ENCODE measurements at places on chromosomes 5 and 9.
A peak's percentile ranks its signal among the peaks of the same experiment; 100 is the strongest.

DNA sequence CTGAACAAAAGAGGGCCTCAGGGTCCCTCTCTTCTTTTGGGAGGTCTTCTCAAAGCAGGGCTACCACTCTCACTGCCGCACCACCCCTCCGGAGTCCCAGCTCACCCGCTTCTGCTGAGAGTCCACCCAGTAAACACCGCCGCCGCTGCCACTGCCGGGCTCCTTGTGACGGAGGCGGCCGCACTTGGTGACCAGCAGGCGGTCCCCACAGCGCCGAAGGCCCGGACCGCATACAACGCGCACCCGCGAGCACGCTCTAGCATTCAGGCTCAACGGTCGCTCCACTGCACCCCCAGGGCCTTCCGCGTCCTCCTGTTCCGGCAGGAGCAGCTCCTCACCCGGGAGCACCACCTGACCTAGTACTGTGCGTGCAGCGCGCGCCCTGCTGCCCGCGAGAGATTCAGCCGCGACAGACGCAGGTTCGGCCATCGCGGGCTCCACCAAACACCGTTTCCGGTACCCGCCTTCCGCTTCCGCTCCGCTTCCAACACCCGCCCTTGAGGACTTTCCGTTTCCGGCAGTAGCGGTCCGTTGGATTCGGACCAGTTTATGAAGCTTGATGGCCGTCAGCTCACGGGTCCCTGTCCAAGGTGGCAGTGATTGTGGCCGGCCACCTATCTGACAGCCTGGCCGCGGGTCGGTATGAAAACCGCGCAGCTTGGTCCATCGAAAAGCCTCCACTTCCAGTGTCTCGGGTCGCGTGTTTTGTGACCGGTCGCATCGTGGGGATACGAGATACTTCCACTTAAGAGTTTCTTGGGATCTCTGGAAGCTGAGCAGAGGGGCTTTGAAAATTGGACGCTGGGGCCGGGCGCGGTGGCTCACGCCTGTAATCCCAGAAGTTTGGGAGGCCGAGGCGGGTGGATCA is at the start of gene EXOSC3:
EXOSC3 (minus strand) TSS at position 449 of the 868 bp plus-strand sequence; CDS start at position 429, 20 bp downstream.
- peak; percentile 85 for DNase-seq

DNA sequence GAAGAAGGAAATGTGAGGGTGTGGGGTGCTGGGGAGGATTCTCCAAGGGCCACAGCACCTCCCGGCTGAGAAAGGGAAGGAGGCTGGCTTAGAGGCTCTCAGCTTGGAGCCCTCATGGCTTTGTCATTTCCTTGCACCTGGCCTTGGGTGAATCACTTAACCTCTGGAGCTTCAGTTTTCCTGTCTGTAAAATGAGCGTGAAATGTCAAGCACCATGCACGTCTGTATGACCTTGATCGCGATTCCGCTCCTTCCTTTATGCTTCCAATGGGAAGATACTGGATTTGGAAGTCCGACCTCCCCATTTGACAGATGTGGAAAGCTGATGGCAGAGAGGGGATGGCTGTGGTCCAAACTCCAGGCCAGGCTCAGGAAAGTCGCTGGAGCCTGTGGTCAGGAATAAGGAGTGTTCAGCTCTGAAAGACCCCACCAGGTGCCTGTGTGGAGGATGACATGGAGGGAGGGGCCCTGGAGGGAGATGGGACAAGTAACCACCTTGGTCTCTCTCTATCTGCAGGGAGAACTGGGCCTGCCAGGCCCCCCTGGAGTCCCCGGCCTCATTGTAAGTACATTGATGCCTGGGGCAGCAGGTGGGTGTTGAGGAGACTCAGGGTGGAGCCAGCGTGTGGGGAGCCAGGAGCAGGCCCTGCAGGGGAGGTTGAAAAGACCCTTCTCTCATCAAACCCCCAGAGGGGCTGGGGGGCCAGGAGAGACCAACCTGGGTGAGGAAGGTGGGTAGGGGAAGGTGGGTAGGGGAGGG is 66.5 kb downstream of the COL27A1 start:
- DNase-seq: no peak

GRCh38 chr5:57750282-57750681 is 267.7 kb upstream of the ACTBL2 start:
- DNase-seq: no peak

DNA sequence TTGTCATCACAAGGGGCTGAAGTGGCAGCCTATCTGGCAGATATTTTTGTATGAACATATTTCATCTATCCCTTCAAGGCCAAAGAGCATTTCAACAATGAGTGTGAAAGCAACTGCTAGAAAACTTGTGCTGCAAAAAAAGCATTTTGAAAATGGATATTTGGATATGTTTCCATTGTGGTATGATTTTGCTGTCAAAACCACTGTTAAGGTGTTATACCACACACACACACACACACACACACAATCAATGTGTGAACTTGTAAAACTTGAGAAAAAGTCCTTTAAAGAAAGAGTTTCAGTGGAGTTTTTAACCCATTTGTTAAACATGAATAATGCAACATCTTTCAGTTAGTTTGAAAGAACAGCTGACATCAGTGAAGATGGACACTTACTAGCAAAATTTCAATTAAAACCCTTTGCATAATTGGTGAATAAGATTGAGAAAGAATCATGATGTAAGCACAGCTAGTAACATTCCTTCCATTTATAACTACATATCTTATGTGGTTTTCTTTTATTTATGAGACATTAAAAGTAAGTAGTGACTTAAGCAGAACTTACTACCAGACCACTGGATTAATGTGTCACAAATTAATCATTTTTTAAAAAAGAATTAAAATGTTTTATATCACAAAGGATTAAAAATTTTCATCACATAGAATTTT is 182.6 kb upstream of the GNA14 start:
- DNase-seq: no peak

DNA sequence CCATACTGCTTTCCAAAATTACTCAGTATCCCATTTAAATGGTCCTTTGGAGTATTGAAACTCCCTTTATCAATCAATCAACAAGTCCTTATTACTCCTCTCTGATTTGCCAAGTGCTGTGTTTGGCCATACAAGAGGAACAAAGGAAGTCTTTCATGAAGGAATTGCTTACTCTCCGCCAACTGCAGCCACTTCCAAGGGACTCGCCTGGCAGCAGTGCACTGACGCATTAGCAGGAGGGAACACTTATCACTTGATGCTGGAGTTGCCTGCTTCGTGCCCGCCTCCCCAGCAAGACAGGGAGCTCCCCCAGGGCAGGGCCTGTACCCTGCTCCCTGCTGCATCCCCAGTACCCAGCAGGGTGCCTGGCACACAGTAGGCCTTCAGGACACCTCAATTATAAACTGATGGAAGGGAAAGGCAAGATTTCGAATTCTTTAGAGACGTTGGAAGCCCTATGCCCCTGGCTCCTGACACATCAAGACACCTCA is 97.9 kb downstream of the CRB2 start:
- DNase-seq: no peak

DNA sequence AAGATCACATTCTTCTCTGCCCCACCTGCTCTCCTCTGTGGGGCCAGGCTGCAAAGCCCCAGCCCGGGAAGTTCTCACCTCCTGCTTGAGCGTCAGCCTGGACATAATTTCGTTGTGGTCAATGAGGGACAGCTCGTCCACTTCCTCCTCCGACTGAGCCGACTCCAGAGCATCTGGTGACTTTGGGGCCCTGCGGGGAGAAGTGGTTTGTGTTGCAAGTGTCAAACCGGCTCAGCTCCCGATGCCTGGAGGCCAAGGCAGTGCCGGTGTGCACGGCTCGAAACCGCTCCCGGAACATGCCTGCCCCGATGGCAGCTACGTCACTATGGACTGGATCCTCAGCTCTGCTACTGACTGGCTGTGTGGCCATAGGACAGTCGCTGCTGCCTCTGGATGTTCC is 52.8 kb downstream of the PRRT1B start:
- no peak for DNase-seq

DNA sequence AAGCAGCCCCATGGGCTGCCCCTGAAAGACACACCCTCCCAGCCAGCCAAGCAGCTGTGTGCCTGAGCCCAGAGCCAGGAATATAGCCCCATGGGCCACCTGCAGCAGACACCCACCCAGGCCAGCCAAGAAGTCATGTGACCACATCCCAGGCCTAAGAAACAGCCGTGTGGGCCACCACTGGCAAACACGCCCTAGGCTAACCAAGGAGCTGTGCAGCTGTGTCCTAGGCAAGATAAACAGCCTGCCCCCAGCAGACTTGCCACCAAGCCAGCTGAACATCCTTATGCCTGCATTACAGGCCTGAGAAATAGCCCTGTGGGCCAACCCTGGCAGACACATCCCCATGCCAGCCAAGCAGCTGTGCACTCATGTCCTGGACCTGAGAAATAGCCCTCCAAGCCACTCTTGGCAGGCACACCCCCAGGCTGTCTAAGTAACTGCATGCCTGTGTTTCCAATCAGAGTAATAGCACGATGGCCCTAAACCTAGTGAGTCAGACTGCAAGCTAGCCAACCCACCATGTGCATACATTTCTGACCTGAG is 143.0 kb downstream of the ADAMTS6 start:
- no peak for DNase-seq

- no peak for DNase-seq
These were observed 355.1 kb downstream of the ADAMTS6 start for GRCh38 chr5:65126542-65127069.

DNA sequence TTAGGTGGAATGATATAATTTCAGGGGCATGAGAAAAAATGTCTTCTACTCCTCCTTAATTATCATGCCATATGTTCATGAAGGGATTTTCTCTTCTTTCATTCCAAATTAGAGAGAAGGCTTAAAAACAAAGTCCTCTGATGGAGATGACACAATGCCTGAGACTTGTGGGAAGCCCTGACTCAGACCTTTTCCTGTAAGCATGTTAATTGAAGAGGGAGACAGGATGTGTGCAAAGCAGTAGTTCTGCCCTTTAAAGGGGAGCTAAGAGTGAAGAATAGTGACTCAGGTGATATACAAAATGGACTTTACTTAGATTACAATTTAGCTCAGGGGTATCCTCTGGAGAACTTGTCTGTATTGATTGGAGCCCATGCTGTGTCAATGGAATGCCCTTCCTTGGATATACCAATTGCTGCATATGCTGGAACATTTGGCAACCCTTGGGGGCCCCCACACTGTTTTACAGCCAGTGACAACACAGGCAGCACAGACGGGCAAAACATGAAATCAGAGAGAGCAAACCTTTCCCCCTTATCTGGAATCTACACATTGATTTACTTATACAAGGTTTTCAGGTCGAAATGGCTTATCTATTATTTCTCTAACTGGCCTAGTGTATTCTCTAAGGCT is 81.3 kb downstream of the IZUMO3 start:
- no peak for DNase-seq

- DNase-seq: no peak
These were observed 547.8 kb downstream of the CCDC171 start for GRCh38 chr9:16100537-16101091.

DNA sequence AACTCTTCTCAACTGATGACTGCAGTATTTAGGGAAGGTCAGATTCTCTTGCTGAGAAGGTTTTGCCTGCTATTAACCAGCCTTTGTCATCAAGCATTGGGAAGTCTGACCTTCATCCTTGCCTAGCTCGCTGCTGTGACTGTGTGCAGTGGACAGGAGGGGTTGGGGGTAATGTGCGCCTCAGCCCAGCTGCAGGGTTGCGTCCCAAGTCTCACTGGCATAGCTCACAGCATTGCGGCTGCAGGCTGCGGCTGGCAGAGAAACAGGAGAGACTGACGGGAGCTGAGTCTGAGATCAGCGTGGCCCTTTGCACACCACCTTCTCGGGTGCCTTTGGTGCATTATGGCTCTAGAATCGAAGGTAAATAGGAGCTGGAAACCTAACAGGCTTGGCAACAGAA is 55.9 kb upstream of the NCS1 start:
- DNase-seq: no peak

- no peak for DNase-seq
These were observed 53.5 kb upstream of the TAF11L2 start for GRCh38 chr5:17444496-17444895.

- no peak for DNase-seq
These were observed 7.9 kb downstream of the QSOX2 start for GRCh38 chr9:136237486-136238341.

GRCh38 chr9:95104581-95104960 is 212.9 kb downstream of the FANCC start:
- no peak for DNase-seq

DNA sequence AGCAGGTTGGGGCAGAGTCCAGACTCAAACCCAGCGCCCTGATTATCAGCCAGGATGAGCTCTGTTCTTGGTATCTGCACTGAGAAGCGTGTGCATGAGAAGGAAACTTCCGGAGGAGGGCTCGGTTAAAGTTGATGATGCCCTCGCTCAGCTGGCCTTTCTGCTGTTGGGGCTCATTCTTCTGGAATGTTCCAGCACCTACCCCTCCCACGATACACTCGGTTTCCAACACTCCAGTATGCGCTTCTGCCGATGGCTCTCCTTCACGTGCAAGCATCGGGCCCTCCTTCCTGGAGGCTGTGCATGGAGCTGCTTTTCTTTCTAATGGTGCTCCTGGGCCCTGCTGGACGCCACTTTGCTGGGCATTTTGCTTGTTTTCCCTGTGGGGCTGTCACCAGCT is 134.0 kb downstream of the RXRA start:
- no peak for DNase-seq

GRCh38 chr5:42840842-42841567 is 29.3 kb upstream of the SELENOP start:
- no peak for DNase-seq

GRCh38 chr9:122008559-122008958 is 84.5 kb downstream of the TTLL11 start:
- DNase-seq: no peak

DNA sequence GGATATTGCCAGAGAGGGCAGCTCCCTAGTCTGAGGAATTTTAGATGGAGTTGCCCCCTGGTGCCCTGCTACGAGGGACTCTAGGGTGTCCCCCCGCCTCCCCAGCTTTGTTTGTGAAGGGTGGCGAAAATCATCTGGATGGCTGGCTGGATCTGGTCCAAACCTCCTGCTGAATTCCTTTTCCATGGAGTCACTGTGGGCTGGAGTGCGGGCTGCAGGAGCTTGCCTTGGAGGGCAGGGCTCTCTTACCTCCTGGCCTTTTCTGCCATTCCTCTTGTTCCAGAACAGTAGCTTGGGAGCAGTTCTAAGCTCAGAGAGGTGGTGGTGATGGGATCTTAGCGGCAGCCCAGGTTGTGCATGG is 2.1 kb downstream of the SYNPO start:
- DNase-seq: no peak

All from activated T-cell treated with anti-CD3 and anti-CD28 coated beads for 48 hours (primary cell).